CD4-positive, CD25-positive, alpha-beta regulatory T cell (primary cell): ENCODE measurements at places on chromosomes 6 and 20.

DNA sequence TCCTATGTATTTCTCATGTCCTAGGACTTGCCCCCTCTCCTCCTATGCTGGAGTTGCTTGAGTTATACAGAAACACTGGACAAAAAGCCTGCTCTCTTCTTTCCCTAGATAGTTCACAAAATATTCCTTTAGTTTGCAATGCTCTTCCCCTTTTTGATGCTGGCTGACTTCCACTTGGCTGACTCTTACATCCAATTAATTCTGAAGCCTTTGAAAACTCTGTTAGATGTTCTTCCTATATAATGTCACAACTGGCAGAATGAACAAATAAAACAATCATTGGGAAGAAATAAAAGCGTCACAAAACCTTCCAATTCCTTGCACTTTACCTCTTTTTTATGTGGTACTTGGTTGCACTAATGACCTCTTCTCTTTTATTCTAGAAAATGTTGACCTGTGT is 253.8 kb upstream of the CITED2 start:
- H3K4me1 ChIP-seq, result no peaks in the 10 kb centered on the region
- no peak overlapping the region for H3K27ac ChIP-seq
- no peaks in the 10 kb centered on the region for H3K36me3 ChIP-seq
- DNase-seq, result no peak
- H3K4me3 ChIP-seq, result no peak overlapping the region
- H3K27me3 ChIP-seq, result peaks cover 6% of the 10 kb centered on the region

DNA sequence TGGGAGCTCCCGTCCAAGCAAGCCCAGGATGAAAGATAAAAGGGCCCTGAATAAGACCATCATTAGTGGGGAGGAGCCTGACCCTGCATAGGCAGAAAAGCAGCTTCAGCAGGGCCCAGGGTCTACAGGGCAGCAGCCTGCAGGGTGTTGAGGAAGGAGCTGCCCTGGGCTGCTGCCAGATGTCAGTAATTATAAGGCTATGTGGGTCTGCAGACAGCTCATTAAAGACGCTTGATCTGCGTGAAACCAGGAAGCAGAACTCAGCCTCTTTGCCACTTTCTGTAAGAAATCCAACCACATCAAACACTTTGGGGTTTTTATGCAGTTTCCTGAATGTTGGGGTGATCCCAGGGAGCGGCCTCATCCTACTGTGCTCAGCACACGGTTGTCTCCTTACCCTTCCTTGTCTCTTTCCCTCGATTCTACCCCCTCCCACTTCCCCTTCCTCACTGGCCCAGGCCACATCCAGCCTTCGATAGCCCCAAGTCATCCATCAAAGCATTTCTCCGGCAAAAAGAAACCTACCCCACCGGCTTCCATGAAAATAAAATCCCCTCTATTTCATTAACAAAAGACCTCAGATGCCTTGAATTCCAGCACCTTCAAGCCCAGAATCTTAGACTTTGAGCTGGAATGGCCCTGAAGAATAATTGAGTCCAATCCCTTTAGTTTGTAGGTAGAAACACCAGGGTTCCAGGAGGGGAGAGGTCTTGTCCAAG is 1.0 kb upstream of the TGM6 start:
- peaks cover 13% of the 10 kb centered on the region for H3K4me1 ChIP-seq
- no peaks in the 10 kb centered on the region for H3K27me3 ChIP-seq
- no peak overlapping the region for H3K27ac ChIP-seq
- H3K36me3 ChIP-seq, result no peaks in the 10 kb centered on the region

- H3K36me3 ChIP-seq, result no peaks in the 10 kb centered on the region
- DNase-seq, result no peak
- H3K27me3 ChIP-seq, result no peaks in the 10 kb centered on the region
- no peak overlapping the region for H3K4me3 ChIP-seq
Observed at GRCh38 chr6:104589940-104590339, 269.8 kb downstream of the HACE1 start.

GRCh38 chr20:39429726-39430125 is 467.6 kb downstream of the DHX35 start:
- DNase-seq, result no peak
- H3K27me3 ChIP-seq, result no peaks in the 10 kb centered on the region
- no peaks in the 10 kb centered on the region for H3K4me1 ChIP-seq
- H3K27ac ChIP-seq, result no peak overlapping the region

DNA sequence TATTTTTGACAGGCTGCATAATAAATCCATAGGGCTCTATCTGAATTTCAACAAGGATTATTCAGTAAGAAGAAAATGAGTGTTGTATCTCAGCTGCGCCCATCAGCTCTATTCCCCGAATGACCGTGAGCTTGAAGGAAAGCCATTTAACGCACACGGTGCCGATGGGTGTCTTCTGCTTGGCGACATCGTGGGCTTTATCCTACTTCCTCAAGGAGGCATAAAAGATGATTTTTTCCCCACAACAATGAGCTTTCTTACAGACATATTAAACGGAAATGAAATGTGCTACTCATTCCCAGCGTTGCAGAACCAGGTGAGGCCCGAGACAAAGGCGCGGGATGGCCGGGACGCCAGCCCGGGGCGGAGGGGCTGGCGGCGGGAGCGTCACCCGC is 710 bp downstream of the DYNLT1 start:
- H3K27ac ChIP-seq, result peak overlapping the region; percentile 96
- peaks cover 11% of the 10 kb centered on the region for H3K36me3 ChIP-seq
- H3K27me3 ChIP-seq, result no peaks in the 10 kb centered on the region
- no peak for DNase-seq

- no peaks in the 10 kb centered on the region for H3K4me1 ChIP-seq
- DNase-seq, result peak; percentile 36
- no peaks in the 10 kb centered on the region for H3K27me3 ChIP-seq
- H3K4me3 ChIP-seq, result no peak overlapping the region
- H3K36me3 ChIP-seq, result peaks cover 29% of the 10 kb centered on the region
Observed at GRCh38 chr20:51385646-51386530, 156.6 kb downstream of the NFATC2 start.

- peaks cover 14% of the 10 kb centered on the region for H3K27me3 ChIP-seq
- no peak overlapping the region for H3K27ac ChIP-seq
- H3K36me3 ChIP-seq, result no peaks in the 10 kb centered on the region
- no peak overlapping the region for H3K4me3 ChIP-seq
- DNase-seq, result no peak
Observed at GRCh38 chr6:41359617-41360313, 24.4 kb downstream of the NCR2 start.

DNA sequence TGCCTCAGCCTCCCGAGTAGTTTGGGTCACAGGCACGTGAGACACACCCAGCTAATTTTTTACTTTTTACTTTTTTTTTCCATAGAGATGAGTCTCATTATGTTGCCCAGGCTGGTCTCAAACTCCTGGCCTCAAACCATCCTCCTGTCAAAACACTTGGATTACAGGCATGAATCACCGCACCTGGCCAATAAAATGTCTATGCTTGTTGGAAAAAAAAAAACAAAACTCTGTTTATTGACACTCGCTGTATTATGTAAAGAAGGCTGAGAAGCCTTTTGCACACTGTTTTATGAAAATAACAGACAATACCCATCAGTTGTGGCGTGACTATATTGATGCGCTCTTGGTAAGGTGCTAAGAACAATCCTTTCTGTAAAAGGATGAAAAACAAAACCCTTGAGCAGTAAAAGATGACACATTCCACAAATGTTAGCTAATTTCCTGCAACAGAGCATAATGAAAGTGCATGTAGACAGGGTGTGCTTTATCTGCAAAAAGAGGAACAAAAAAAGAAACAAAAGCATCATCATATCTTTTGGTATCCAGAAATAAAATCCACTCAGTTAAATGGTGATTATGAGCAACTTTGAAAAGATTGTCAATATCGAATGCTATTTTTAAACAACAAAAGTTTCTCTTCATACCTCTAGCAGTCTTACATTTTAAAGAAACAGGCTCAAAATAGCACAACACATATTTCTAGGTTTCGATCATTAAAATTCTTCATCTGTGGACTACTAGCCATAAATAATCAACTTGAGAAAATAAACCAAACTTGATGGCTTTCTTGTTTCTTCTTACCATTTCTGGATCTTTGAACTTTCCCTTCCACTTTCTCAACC is 108.3 kb upstream of the PHACTR1 start:
- H3K36me3 ChIP-seq, result no peaks in the 10 kb centered on the region
- peaks cover under 1% of the 10 kb centered on the region for H3K27me3 ChIP-seq
- H3K4me1 ChIP-seq, result no peaks in the 10 kb centered on the region
